ENCODE measurements at places on chromosomes 5 and 9.

DNA sequence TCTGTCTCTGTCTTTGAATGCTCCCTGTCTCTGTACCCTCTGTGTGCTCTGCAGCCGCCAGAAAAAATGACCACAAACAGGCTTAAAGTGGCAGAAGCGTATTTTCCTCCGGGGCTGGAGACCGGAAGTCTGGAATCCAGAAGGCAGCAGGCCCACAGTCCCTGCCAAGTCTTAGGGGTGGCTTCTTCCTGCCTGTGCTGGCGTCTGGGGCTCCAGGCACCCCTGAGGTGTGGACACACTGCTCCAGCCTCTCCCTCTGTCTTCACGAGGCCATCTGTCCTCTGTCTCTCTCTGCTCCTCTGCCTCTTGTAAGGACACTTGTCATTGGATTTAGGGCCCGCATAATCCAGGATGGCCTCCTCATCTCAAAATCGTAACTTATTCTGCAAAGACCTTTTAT is 298.4 kb upstream of the IRX4 start:
- no peak for DNase-seq

DNA sequence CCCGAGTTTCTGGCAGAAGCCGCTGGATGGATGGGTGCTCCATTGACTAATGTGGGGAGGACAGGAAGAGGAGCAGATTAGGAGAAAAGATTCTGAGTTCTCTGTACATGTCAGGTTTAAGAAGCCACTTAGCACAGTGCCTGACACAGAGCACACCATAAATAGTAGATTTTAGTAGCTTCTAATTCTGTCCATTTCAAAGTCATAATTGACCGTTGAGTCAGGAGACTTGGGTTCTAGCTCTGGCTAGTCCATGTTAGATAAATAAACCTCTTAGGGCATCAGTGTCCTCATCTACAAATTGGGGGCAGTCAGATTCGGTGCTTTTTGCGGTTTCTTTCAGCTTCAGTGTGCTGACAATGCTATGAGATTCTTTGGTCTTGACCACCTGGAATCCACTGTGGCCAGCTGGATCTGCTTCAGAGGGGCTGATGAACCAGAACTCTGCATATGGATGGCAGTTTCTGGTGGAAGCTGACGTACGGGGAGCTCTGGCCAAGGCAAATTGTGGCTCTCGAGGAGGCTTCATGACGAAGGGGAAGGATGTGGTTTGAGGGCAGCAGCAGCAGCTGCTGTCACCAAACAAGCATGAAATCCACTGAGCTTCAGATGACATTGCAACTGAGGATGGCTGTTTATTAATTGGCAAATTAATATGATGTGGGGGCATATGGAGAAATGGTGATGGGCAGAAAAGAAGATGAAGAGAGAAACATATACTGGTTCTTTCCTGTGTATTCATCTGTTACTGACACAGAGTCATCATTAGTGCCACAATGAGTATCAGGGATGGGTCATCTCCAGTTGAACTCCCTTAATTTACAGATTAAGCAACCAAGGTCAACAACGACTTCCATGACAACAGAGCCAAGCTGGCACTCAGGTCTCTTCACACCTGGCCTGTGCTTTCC is 134.4 kb downstream of the AOPEP start:
- DNase-seq = no peak

DNA sequence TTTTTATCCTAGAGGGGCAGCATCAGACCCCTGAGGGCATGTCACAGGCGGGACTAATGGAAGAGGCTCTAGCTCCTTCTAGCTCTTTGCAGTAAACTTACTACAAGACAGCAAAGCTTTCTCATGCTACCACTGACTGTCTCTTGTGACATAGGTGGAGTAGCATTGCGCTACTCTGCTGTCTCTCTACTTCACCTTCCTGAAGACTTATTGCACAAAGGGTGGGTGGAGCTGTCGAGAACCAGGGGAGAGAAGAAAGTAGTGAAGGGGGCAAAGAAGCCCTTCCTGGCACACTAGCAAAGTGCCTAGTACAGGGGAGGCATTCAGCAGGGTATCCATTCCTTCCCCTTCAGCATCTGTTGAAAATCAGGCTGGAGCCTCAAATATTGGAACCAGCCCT is 36.1 kb upstream of the NEK6 start:
- no peak for DNase-seq

DNA sequence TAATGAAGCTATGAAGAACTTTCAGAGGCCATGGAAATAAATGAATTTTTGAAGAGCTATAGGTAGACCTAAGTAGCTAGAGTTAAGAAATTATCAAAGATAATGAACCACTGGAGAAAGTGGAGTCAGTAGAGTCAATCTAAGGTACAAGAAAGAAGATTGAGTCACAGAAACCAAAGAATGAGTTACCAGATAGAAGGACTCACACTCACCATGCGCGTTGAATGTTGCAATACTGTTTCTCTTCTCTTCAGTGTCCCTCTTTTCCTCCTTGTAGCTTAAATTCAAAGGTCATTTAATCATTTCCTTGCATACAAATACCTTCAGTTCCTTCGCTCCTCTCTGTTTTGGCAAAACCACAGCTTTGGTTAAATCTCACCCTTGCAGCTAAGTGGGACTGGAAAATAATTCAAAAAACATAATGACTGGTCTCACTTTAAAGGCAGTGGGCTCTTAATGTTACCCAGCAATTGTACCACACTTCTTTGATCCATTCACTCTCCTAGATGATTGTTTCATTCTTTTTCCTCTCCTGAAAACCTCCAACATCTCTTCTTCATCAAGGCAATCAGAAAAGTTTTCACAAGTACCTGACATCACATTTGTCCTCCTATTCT is 58.3 kb downstream of the NIPBL start:
- no peak for DNase-seq

- no peak for DNase-seq
These were observed 165.9 kb downstream of the DENND1A start for GRCh38 chr9:123763910-123764588.

All from SK-N-MC (cell line).